ENCODE measurements at places on chromosomes 6 and 20. TPM values are rescaled to one million over a fixed set of nuclear protein-coding genes. Genes with fewer than 3 reads are reported as not detected.

GRCh38 chr20:43572891-43573290, 14.1 kb downstream of the SGK2 start:
- DNase-seq, result no peak

- DNase-seq, result no peak
These were observed 639 bp upstream of the CD24 start for GRCh38 chr6:106974999-106975737.

DNA sequence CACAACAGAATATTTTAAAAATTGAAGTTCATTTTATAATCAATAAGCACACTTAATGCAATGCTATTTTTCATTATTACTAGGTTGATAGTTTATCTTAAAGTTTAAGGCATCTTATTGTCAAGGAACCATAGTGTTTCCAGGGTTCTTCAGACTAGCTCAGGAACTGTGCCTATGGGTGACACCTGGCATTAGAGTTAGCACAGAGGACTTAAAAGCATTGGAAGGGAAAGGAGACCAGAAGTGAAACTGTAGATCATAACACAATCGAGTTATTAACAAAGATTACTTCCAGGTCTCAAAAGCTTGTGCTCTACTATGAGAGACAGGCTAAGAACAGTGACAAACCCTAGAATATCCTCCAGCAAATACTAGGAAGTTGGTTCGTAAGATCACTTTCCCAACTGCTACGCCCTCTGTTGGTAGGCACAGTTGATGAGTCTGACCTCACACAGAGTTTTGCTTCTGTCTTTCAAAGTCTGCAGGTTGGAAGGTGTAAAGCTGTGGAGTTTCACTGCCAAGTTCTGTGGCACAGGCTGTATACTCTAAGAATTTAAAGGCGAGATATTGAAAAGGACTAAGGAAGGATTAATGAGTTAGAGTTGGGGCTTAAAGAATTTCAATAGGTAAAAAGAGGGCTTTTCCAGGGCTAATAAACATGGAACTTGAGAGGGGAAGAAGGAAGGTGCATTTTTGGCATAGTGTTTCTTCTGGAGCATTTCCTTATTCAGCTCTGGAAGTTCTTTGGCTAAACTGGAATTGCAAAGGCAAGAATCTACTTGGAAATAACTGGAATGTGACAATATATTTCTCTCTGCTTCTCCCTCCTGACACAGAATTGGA, 531.3 kb upstream of the JAG1 start:
- DNase-seq, result peak; percentile 81

Gene SGK2
- 39.4 TPM for total RNA-seq

Measured in renal cortical epithelial cell (primary cell).